Bronchial epithelial cell (primary cell): ENCODE measurements at places on chromosomes 2 and 18. TPM values are rescaled to one million over a fixed set of nuclear protein-coding genes. Genes with fewer than 3 reads are reported as not detected.

Gene NAT8
- not detected in 2 replicates for total RNA-seq

Gene NYAP2
- total RNA-seq, result not detected in 2 replicates

Gene DNER
- total RNA-seq, result 0.51 and 1.8 TPM in 2 replicates

Gene GALNT14
- total RNA-seq, result 9.2 and 12.4 TPM in 2 replicates

Gene PTH2R
- total RNA-seq, result under 0.01 and 0.13 TPM in 2 replicates

Gene GNAL
- 8.8 and 10.8 TPM in 2 replicates for total RNA-seq

Gene DSG1
- total RNA-seq, result under 0.01 and 0.64 TPM in 2 replicates

Gene SDC1
- total RNA-seq, result 1,084 and 1,308 TPM in 2 replicates
